ENCODE measurements at places on chromosomes 3 and 15.

- no peak for DNase-seq
These were observed 56.0 kb upstream of the HACD2 start for GRCh38 chr3:123640740-123641462.

DNA sequence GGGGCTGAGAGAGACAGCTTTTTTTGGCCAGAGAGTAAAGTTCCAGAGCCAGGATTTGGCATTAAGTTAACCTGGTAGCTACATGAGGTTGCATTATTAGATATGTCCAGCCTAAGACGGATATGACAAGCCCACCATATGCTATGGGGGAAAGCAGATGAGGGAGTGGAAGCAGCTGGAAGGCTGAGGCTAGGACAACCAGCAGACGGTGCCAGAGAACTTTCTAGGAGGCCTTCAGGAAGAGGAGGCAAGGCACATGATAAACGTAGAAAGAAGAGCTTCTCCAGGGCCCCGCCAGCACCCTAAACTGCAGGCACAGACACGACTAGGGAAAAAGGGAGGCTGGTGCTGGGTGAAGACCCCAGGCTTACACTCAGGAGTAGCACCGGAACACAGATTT, 87.0 kb downstream of the CTNNB1 start:
- DNase-seq = no peak

DNA sequence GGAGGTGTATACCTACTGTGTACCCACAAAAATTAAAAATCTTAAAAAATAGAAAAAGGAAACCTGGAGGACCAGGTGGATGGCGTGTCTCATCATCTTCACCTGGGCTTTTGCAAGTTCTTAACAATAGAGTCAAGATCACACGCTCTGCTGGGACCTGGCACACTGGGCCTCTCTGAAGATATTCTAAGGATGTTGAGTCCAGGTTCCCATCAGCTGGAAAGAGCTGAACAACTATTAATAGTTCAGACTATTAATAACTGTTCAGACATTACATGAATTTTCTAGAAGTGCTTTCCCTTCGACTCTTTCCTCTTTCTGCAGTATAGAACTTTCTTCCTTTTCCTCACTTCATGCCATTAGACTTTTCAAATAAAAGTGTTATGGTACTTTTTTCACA, 320.2 kb upstream of the IL12A start:
- DNase-seq = no peak

GRCh38 chr3:126134219-126134975, 46.0 kb downstream of the ALDH1L1 start:
- DNase-seq = peak; percentile 65

GRCh38 chr3:37240170-37240945, 66.0 kb upstream of the LRRFIP2 start:
- no peak for DNase-seq

GRCh38 chr3:188126934-188127333, 27.0 kb upstream of the LPP start:
- no peak for DNase-seq

GRCh38 chr3:190036631-190037030, 84.1 kb downstream of the P3H2 start:
- DNase-seq = no peak

GRCh38 chr3:60912142-60912541, 339.1 kb downstream of the FHIT start:
- no peak for DNase-seq

DNA sequence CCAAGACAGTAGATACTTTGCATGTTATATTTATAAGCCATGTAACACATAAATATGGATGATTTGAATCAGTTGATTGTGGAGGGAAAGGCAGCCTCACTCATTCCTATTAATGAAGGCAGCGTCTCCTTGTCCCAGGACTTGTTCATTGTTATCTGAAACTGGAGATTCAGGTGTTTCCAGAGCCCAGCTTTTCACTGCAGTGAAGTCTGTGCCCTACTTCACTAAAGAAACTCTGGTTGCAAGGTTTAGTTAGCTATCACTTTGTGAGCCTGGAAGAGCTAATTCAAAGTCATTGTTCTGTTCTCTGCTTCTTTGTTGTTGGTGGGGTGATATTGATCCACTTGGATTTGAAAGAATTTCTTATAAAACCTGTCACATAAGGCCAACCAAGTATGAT, 9.8 kb downstream of the NR2C2 start:
- no peak for DNase-seq

- DNase-seq = no peak
These were observed 691.4 kb downstream of the ZBBX start for GRCh38 chr3:166688665-166689064.

DNA sequence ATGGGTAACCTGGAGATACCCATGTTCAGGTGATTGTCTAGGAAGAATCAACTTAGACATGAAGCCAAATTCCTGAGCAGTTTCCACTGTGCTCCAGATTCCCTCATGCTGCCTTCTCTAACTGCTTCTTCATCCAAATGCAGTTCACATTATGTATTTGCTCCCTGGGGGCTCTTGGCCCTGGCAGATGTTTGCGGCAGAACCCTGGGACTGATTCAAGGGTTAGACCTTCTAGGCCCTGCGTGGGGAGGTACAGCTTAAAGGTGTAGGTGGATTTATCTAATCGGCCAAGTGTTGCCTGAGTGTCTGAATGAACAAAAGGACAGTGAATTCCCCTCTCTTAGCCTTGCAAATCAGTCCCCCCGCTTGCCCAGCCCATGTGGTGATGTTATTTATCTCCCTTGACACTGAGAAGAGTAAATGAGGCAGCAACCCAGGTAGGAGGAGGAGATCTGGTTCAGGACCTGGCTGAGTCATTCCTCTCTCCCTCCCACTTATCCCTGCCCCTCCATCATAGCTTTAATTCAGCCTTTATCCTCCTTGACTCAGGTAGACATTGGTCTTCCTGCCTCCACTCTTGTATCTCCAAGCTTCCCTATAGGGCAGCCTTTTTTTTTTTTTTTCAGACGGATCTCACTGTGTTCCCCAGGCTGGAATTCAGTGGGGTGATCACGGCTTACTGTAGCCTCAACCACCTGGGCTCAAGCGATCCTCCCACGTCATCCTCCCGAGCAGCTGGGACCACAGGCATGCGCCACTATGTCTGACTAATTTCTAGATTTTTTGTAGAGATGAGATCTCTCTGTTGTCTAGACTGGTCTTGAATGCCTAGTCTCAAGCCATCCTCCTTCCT, 54.8 kb downstream of the MAGEF1 start:
- DNase-seq = no peak
